ENCODE measurements at places on chromosomes 1 and 21.
A peak's percentile ranks its signal among the peaks of the same experiment; 100 is the strongest.

GRCh38 chr1:37828410-37829074 is 20.5 kb upstream of the YRDC start:
- no peak for DNase-seq

- peak; percentile 52 for DNase-seq
Observed at GRCh38 chr1:234433563-234434285, 45.3 kb downstream of the TARBP1 start.

DNA sequence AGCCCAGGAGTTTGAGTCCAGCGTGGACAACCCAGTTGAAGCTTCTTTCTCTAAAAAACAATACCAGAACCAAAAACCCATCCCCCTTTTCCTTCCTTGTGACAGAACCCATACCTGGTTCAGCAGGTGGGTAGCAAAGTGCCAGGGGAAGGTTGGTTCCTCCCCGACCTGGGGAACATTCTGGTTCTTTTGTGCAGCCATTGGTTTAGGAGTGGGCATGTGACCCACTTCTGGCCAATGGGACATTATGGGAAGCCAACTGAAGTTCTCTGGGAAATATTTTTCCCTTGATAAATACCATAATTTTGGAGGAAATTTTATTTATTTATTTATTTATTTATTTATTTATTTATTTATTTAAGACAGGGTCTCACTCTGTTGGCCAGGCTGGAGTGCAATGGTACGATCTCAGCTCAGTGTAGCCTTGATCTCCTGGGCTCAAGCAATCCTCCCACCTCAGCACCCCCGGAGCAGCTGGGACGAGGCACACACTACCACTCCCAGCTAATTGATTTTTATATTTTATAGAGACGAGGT is 15.8 kb upstream of the MAPKAPK2 start:
- DNase-seq: no peak

GRCh38 chr1:169725930-169726329 is 7.9 kb downstream of the SELE start:
- no peak for DNase-seq

All from fibroblast of skin of right biceps (primary cell).